Activated CD4-positive, alpha-beta T cell treated with anti-CD3 and anti-CD28 coated beads for 36 hours (primary cell): ENCODE measurements at places on chromosomes 4 and X.

- DNase-seq = no peak
These were observed 51.8 kb upstream of the TRAM1L1 start for GRCh38 chr4:117137145-117137544.

- DNase-seq = no peak
These were observed 591 bp downstream of the ELK1 start for GRCh38 chrX:47649781-47650163.

GRCh38 chrX:40132751-40133150 lies 35.0 kb upstream of the BCOR start:
- no peak for DNase-seq

GRCh38 chr4:41232856-41233255 lies 18.5 kb upstream of the APBB2 start:
- DNase-seq = no peak

DNA sequence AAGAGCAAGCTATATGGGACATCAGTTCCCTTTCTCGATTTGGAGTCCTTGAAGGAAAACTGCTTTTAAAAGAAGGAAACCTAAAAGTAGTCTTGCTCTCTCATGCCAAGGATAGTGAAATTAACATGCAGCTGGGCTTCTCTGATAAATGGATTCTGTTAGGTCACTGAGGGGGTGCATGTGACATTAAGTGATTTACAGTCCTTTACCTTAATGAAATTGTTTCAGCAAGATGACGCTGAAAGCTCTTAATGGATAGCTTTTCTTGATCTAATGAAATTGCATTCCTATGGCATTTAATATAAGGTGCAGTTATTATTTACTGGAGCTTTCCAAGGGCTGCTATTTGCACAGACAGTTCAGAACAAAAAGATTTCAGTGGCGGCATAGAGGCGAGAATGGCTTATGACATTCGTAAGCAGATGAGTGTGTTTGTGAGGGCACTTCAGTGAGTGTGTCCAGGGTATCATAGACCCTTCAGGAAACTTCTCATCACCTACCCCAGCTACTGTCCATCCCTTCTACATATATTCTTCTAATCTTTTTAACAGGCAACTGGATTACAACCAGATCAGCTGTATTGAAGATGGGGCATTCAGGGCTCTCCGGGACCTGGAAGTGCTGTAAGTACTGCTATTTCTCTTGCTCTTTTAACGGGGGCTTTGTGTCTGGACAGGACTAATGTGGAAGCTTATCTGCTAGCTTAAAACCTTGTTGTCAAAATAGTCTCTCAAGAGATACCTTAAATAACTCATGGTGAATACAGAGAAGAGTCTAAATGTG lies 219.9 kb upstream of the PACRGL start:
- no peak for DNase-seq

GRCh38 chrX:21986596-21986995 lies 45.5 kb upstream of the PHEX start:
- DNase-seq = no peak

DNA sequence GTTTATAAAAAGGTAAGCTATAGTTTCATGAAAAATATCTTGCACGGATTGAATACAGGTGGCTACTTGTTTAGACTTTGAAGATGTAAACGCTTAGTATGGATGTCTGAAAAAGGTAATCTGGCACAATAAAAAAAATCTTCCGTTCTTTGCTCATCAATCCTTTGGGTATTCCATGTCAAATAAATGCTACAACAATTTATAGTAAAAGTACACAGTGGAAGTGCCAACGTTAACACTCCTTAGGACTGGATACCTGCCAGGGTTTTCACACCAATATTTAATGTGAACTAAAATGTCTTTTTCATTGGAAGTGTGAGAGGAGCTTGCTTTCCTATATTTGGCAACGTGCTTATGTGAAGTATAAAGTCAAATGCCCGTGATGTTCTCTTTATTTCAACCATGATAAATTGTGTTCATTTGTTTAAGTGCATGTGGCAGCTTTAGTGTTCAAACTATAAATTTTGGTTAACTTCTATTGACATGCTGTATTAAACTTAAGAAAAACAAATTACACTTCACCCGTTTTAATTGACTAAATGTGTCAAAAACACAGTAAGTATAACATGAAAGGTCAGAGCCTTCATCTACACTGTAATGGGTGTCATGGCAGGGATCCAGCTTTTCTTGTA lies 121.7 kb upstream of the HAND2 start:
- no peak for DNase-seq

- DNase-seq = no peak
These were observed 1.6 kb downstream of the GRIA3 start for GRCh38 chrX:123185721-123186120.

DNA sequence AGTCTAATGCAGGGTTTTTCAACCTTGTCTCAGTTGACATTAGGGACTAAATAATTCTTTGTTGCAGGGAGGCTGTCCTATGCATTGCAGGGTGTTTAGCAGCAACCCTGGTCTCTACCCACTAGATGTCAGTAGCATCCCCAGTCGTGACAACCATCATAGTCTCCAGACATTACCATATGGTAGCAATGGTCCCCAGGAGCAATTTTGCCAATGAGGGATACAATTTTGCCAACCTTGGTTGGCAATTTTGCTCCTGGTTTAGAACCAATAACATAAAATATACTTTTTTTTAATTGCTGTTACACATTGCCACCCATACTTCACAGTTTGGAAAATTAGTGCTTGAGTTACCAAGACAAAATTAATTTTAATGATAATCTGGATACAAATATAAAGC lies 6.0 kb downstream of the EREG start:
- peak; percentile 41 for DNase-seq

DNA sequence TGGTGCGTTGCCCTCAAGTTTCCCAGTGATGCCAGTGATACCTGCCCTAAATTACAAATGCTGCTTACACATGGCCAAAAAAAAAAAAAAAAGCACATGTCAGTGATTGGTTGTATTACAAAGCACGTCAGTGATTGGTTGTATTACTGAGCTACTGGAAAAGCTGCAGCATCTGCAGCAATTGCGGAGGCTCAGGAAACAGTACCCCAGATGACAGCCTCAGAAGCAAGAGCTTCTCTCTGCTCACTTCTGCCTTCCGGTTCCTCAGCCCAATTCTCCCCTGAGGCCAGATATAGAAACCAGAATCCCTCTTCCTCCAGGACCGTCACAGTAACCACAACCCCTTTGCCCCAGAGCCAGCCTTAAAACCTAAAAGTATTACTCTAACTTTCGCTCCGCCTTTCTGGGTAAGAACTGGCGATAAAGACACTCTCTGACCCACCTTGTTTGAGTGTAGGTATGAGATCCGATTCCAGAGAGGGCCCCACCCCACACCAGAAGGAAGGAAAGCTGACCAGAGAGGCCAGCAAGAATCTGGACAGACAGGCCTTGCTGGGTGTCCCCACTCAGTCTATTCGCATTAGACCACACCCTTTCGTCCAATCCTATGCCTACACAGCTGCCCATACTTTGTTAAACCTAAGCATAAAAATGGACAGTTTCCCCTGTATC lies 85.0 kb upstream of the SORBS2 start:
- DNase-seq = no peak

DNA sequence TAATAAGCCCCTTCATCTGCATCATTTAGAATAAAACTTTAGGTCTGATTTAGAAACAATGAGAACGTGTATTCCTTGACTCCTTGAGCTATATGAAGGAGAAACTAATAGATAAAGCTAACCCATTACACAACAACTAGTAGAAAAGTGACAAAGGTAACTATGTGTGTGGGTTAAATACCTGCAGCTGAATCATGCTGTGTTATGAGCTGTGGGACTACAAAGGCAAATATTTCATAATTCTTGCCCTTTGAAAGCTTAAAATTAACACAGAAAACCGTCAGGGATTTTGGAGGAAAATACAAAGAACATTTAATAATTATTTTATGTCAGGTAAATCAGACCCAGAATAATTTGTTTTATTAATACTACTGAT lies 898 bp upstream of the NDP start:
- DNase-seq = no peak

GRCh38 chrX:110181459-110182137 lies 136.3 kb downstream of the AMMECR1 start:
- DNase-seq = no peak

DNA sequence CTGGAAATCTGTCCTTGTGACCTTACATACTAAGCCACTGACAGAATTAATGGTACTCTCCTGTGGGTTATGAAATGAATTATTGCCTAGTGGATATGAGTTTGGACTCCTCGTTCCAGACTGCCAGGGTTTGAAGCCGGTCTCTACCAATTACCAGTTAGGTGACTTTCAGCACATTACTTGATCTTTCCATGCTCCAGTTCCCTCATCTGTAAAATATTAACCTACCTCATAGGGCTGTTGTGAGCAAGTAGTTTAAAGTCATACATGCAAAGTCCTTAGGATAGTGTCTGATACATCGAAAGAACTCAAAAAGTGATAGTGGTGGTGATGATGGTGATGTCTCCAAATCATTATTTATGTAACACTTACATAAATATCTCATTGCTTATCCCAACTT lies 373.5 kb upstream of the ARX start:
- no peak for DNase-seq

GRCh38 chr4:101187841-101188240 lies 159.5 kb downstream of the PPP3CA start:
- DNase-seq = no peak

DNA sequence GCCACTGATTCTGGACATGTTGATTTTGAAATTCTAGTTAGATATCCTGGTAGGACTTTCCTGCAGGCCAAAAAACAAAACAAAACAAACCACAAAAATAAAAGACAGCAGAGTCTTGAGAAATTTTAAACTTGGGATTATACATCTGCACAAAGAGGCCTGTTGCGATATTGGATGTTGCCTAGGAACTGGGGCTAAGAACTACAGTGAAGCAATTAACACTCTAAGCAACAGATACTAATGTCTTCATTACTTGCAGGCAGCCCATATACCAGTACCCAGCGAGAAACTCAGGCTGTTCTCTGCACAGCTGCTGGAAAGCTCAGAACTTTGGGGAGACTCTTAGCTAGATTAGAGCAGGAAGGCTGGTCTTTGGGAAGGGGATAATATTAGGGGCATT lies 69.1 kb upstream of the SCOC start:
- DNase-seq = no peak

DNA sequence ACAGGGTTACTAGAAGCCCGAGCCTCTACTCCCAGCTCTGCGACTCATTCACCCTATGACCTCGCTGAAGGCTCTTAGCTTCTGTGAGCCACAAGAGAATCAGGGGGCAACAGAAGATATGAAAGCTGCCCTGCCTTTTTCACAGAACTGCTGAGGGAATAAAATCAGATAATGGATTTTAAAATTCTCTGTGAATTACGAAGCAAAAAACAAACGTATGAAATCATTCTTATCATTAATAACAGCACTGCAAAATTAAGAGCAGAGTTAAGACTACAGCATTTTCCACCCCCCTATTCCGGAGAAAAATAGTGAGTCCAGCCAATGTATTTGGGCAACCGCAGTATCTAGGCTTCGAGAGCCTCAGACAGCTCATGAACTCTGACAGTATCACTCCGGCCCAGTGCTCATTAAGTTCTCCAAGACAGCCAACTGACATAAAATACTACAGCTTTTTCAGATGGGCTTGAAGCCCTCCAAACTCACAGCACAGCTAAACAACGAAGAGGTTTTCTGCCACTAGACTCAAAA lies 33.4 kb downstream of the AFAP1 start:
- no peak for DNase-seq

DNA sequence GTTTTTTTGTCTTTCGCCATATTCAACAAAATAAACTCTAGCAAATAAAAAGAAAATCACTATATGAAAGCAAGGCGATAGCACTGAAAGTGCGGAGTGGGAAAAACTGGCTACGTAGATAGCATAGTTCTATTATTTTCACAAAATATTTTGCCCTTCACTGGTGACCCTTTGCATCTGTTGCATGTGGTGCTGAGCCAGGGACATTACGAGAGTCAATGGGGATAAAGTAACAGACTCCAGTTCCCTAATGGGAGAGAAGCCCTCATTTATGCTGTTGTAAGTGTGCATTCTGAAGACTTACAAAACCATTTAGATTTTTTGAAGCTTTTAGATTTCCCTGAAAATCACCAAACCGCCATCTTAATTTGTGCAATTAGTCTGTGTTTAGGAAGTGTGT lies 501.6 kb downstream of the PPARGC1A start:
- no peak for DNase-seq

GRCh38 chrX:103877571-103877970 lies 45.5 kb upstream of the RAB9B start:
- DNase-seq = no peak

- no peak for DNase-seq
These were observed 35.3 kb downstream of the LGI2 start for GRCh38 chr4:24995346-24995919.

DNA sequence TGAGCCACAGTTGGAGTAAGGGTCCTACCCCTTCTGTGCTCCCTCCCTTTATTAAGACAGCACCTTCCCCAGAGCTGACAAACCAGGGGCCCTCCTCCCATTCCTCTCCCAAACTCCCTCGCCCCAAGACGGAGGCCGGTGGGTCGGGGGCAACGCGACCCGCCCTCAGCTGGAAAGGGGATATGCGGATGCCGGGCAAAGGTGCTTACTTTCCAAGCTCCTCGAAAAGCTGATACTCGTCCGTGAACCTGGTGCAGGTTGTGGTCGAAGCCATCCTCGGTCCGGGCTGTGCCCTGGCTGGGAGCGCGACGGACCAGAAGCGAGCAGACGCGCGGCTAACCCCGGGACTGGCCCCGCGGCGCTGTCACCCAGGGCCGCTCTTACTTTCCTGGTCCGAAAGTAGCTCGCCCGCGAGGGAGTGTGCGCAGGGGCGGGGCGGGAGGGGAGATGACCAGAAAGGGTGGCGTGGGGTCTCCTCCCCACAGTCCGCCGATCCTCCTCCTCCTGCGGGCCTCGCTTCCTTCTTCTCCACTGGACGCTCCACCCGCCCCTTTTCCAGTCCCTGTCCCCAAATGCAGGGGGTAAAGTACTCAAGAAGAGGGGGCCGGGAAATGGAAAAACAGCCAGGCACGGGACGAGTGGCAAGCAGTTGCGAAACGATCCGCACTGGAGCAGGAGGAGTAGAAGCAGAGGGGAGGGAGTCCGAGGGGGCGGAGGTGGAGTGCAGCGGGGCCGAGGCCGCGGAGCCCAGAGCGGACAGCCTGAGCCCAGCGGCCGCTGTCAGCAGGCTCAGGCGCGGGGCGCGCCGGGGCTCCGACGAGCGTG lies 531 bp downstream of the CAMK2D start:
- DNase-seq = peak; percentile 72

DNA sequence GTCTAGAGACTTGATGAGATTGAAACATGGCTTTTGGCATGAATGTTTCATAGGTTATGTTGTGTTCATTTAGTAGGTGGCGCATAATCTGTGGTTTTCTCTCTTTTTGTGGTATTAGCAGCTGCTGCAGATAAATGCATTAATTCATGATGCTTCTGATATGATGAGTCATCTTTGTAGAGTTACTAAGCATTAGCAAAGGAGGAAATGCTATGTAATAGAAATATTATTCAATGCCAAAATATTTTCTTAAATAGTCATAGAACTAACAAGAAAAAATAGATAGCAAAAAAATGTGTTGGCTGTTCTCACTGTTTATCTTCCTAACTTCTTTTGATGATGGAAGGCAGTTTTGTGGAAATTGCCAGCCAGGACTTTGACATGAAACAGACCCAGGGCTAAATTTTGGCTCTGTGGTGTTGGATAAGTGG lies 3.6 kb downstream of the ZXDB start:
- DNase-seq = no peak
